Caco-2 (cell line): ENCODE measurements at places on chromosomes 3 and 15.

DNA sequence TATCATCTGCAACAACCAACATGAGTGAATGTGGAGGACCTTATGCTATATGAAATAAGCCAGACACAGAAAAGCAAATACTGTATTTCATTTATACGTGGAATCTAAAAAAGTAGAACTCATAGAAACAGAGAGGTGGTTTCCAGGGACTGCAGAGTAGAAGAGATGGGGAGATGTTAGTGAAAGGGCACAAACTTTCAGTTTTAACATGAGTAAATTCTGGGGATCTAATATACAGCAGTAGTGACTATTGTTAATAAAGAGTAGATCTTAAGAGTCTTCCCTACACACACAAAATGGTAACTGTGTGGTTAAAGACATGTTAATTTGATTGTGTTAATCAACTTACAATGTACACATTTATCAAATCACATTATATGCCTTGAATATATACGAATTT lies 20.9 kb upstream of the MELTF start:
- DNase-seq = no peak

DNA sequence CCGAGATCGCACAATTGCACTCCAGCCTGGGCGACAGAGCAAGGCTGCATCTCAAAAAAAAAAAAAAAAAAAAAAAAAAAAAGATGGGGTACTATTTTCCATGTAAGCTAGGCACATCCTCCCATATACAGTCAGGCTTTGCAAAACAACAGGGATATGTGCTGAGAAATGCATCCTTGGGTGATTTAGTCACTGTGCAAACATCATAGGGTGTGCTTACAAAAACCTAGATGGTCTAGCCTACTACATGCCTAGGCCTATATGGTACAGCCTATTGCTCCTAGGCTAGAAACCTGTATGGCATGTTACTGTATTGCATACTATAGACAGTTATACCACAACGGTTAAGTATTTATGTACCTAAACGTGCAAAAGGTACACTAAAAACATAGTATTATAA lies 75.0 kb downstream of the TTBK2 start:
- DNase-seq = no peak

- no peak for DNase-seq
Observed at GRCh38 chr3:33430571-33430970, 9.6 kb downstream of the UBP1 start.

DNA sequence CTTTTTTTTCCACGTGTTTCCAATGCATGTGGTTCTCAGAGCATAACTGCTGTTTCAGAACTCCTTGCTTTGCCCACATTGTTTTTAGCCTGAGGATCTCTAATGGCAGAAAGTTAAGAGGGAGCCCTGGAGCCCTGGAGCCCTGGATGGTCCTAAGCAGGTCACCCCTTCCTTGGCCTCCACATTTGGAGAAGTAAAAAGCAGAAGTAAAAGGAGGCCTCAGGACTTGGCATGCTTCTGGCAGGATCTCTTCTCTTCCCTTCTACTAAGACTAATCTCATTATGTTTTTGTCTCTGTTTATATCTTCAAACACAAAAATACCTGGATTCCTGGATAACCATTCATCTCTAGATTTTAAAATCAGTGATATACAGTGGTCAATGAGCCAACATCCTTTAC lies 50.1 kb downstream of the P2RY1 start:
- no peak for DNase-seq

- no peak for DNase-seq
Observed at GRCh38 chr15:86014016-86014415, 65.7 kb upstream of the AGBL1 start.
